ENCODE measurements at places on chromosomes 6 and 20.

DNA sequence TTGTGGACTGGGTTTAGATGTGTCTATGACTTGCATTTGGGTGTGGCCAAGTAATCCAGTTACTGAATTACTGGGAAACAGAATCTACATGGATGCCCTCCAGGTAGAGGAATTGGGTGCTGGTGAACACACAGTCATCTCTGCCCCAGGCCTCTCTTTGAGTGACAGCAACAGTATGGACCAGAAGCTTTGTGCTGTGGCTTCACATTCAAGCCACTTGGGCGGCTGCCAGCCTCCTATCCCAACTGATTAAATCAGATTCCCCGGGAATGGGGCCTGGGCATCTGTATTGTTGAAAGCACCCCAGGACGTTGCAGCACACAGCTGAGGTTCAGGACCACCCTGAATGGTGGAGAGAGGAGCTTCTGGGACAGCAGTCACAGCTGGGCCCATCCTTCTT is 144.6 kb downstream of the DHX35 start:
- DNase-seq, result no peak

DNA sequence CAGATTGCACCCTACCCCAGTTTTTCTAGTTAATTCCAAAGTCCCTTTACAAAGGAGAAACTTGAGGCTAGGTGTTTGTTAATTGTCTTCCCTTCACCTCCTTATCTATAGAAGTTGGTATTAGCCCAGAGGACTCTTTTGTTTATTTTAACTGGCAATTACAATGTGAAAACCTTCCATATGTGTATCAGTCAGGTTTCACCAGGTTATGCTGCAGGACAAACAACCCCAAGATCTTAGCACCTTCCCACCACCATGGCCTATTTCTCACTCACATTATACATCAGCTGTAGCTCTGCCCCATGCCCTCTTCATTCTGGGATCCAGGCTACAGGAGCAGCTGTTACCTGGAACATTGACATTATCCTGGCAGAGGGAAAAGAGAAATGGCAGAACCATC is 31.1 kb downstream of the SNHG17 start:
- no peak for DNase-seq

- DNase-seq, result no peak
Measured at GRCh38 chr6:126540161-126540560, 200.2 kb downstream of the CENPW start.

DNA sequence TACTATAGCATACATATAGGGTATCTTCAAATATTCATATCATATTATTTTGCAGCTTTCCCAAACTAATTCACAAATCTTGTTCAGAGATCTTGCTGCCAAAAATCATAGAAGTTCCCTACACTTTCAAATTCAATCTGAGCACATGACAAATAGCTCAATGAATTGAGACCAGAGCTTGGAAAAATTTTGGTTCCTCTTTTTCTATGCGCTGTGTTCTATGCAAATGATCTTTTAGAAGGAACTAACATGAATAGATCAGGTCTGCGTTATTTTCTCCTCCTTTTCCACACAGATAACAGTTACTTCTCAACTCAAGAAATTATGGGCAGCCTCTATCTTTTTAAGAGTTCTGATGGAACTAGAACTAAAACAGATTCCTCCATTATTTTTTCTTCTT is 316.3 kb downstream of the ARHGAP18 start:
- peak; percentile 18 for DNase-seq

DNA sequence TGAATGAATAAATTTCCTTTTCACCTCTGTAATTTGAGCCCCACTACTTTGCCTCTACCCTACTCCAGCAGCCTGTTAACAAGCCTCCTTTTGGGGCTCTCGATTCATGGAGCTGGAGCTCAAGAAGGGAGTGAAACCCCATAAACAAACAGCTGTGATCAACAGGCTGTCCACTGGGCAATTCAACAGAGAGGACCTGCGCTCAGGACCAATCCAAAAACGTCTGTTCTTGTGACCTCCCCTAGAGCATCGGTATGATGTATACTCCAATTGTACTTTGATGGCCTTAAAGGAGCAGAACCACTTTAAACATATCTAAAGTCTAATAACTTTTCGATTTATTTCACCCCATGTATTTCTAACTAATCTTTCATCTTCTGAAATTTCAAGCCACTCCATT is 37.4 kb downstream of the HIVEP2 start:
- DNase-seq, result no peak

GRCh38 chr20:49288784-49289696 is 11.2 kb upstream of the ZNFX1 start:
- no peak for DNase-seq

GRCh38 chr6:109039795-109040194 is 54.9 kb downstream of the SESN1 start:
- no peak for DNase-seq

DNA sequence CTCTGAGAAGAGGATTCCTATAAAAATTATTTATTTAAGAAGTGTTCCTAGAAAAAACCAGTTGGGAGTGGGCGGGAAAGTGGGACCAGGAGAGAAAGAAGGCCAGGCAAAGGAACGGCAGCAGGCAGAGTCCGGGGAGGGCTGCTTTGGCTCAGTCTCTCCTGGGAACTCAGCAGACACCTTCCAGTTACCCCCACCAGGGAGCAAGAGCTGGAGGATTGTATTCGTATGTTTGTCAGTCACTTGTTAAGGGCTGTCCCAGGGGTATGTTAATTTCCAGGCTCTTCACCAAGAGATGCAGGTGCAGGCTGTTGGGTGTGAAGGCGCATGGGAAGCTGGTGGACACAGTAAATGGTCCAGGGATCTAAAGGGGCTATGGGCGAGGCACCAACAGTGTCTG is 53.0 kb upstream of the CHD6 start:
- DNase-seq, result no peak

GRCh38 chr20:4703281-4703676 is 18.4 kb upstream of the PRND start:
- DNase-seq, result no peak

GRCh38 chr6:11213422-11214021 is 18.9 kb downstream of the NEDD9 start:
- DNase-seq, result no peak

DNA sequence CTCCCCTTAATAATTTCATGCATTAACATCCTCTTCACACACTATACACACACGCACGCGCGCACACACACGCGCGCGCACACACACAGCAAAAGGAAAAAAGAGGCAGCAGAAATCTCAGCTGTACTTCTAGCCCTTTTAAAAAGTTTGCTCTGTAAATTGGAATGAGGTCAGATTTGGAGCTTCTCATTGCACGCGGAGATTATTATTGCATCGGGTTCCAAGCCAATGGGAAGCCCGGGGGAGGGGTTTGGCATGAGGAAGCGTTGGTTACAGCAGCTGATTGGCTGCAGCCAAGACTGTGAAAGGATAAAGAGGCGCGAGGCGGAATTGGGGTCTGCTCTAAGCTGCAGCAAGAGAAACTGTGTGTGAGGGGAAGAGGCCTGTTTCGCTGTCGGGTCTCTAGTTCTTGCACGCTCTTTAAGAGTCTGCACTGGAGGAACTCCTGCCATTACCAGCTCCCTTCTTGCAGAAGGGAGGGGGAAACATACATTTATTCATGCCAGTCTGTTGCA is at the start of gene SOX4:
SOX4 (plus strand) TSS at position 340 of the 515 bp plus-strand sequence. CDS start 784 bp downstream, outside the sequence.
- peak; percentile 89 for DNase-seq

GRCh38 chr6:71544028-71544427 is 255.4 kb downstream of the OGFRL1 start:
- DNase-seq, result no peak

- DNase-seq, result no peak
Measured at GRCh38 chr6:89750338-89750737, 69.3 kb downstream of the MDN1 start.

All from globus pallidus (tissue), 1 donor.